ENCODE measurements at places on chromosomes 7 and 10.

GRCh38 chr7:117730390-117730789 lies 142.9 kb downstream of the CTTNBP2 start:
- no peak for DNase-seq

- DNase-seq, result no peak
Measured at GRCh38 chr7:23230641-23231101, 15.9 kb upstream of the GPNMB start.

- DNase-seq, result no peak
Measured at GRCh38 chr7:66627881-66628360, 760 bp upstream of the KCTD7 start.

GRCh38 chr10:36200577-36200976 lies 558.5 kb upstream of the FZD8 start:
- DNase-seq, result no peak

DNA sequence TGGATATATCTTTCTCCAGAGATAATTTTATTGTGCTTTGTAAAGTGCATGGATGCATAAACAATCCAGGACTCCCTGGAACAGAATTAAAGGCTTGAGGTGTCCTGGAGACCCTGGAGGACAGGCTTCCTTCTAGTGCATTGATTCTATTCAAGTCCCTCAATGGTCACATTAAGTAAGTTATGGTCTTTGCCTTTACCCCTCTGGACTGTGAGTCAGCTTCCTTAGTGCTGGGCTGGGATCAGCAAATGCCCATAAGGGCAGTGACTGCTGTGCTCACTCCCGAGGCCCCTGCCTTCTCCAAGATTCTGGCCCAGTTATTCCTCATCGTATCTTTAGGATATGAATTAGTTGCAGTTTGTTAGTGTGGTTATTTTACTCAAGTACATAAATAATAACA lies 178.7 kb upstream of the PRSS58 start:
- DNase-seq, result no peak

GRCh38 chr10:23311034-23311433 lies 33.6 kb downstream of the C10orf67 start:
- no peak for DNase-seq

GRCh38 chr7:128104108-128104742 lies 73.0 kb upstream of the LRRC4 start:
- DNase-seq, result no peak

GRCh38 chr7:2060701-2061100 lies 172.0 kb downstream of the MAD1L1 start:
- DNase-seq, result no peak

DNA sequence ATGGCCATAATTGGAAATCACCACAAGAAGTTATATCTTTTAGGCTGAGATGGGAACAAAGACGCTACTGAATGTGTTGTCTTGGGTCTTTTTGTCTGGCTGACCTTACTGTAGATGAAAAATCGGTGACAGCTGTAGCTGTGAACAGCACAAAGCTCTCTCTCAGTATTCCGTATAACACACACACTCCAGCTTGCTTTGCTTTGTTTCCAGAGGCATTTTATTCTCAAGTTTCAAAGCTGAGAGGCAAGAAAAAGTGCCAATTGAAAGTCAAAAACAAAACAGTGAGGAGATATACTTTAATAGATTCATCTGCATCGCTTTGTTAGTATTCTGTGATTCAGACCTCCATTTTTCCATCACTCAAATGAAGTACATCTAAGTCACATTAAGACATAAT lies 39.6 kb upstream of the CABCOCO1 start:
- no peak for DNase-seq

DNA sequence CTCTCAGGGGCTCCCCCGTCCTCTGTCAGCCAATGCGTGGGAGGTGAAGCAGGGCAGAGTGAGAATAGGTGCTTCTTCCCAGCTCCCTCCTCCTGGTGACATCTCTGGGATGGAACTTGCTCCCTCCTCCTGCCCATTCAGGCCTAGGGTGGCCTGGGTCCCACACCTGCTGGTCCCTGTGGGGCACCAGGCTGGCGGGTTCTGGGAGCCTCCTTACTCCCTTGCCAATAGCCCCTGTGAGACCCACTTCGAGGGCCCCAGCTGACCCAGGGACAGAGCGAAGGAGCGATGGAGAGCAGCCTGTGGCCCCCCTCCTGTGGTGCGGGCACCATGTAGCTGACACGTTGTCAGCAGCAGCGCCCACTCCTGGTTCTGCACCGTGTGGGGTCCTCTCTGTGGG lies 512.6 kb downstream of the GLRX3 start:
- no peak for DNase-seq

- DNase-seq, result no peak
Measured at GRCh38 chr7:112749775-112750174, 40.4 kb downstream of the TMEM168 start.

- no peak for DNase-seq
Measured at GRCh38 chr7:36977878-36978277, 253.6 kb upstream of the AOAH start.

GRCh38 chr10:62384447-62385081 lies 10.4 kb downstream of the ZNF365 start:
- DNase-seq, result no peak

DNA sequence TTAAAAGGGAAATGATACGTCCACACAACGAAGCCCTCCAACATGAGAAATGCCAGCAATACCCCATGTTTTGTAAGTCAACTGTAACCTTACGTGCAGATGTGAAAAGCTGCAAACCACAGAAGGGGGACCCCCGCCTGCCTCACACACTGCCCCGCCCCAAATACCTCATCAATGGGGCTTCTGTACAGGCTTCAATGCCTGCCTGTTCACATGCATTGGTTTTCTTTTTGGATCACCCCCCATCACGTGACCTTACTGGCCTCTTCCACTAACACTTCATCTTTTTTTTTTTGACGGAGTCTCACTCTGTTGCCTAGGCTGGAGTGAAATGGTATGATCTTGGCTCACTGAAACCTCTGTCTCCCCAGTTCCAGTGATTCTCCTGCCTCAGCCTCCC lies 224.0 kb downstream of the TNS3 start:
- DNase-seq, result no peak

- DNase-seq, result no peak
Measured at GRCh38 chr7:72025381-72025960, 386.7 kb downstream of the CALN1 start.

- no peak for DNase-seq
Measured at GRCh38 chr7:1695800-1696454, 25.9 kb downstream of the ELFN1 start.

- no peak for DNase-seq
Measured at GRCh38 chr10:33042565-33042964, 84.5 kb upstream of the ITGB1 start.

GRCh38 chr7:27250557-27251070 lies 8.0 kb downstream of the EVX1 start:
- no peak for DNase-seq

- no peak for DNase-seq
Measured at GRCh38 chr7:151491859-151492258, 27.8 kb downstream of the RHEB start.

- no peak for DNase-seq
Measured at GRCh38 chr10:17226891-17227303, 1.1 kb upstream of the VIM start.

DNA sequence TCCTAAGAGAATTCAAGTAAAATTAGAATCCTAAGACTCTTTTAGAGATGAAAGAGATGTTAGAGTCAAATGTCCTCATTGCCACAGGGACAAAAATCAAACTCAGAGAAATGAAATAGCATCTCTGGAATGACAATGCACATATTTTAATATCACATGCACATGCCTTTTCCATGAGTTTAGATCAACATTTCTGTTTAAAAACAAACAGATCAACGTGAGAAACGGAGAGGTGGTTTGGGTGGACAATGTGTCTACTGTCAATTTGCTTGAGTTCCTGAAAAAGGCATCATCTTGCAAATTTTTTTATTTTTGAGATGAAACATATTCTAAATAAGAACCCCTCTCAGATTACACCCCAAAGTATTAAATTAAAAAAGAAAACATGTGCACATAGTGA lies 130.0 kb downstream of the CHRM2 start:
- DNase-seq, result no peak

DNA sequence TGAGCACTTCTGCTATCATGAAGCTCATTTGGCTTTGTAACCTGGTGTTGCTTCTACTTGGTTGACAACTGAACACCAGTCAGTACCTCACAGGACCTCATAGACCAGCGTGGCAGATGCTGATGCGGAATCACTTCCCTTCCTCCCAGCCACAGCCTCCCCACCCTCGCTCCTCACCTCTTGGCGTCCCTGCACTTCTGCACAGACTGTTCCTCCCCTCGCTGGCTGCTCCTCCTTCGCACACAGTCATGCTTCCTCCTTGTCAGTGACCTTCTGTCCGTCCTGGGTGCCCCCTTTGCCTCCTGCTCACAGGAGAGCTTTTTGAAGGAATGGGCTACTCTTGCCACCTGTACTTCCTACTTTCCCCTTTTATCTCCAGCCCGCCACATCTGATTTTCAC lies 61.4 kb upstream of the CTBP2 start:
- DNase-seq, result no peak

DNA sequence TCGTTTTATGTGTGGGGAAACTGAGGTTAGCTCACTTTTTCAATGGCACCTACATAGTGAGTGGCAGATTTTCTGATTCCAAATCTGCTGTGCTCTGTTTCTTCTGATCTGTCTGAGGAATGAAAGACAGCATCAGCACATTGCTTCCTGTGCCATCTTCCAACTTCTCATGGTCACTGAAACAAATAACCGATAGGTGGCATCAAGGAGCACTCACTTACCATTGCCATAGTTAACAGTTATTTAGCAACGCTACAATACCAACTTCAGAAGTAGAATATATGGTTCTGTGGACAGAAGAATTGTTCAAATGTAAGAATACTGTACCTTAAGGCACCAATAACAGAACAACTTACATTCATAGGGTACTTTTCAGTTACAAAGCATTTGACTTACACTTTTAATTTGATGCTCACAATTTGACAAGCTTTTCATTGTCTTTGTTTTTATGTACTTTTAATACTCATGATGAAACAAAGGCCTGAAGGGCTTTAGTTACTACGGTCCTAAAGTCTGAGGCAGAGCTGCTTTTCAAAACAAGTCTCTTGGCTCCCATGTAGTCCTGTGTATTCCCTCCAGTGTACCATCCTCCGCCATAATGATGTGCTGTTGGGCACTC lies 228.9 kb upstream of the TCF7L2 start:
- peak; percentile 23 for DNase-seq

- DNase-seq, result no peak
Measured at GRCh38 chr7:72152161-72153131, 259.7 kb downstream of the CALN1 start.

DNA sequence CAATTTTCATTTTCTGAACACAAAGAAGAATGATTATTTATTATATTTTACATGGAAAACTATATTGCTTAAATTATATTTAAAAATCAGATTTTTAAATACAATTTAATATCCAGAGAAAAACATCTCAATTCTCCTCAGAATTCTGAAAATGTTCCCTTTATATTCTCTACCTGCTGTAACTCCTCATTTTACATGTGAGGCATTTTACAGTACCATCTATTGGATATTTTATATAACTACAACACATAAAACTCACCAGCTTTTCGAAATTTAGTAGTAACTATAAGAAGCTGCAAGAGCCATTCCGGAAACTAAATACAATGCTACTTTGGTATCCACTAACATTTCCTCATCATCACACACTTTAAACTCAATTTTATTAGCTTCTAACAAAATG lies 264.6 kb downstream of the DGKB start:
- DNase-seq, result no peak

DNA sequence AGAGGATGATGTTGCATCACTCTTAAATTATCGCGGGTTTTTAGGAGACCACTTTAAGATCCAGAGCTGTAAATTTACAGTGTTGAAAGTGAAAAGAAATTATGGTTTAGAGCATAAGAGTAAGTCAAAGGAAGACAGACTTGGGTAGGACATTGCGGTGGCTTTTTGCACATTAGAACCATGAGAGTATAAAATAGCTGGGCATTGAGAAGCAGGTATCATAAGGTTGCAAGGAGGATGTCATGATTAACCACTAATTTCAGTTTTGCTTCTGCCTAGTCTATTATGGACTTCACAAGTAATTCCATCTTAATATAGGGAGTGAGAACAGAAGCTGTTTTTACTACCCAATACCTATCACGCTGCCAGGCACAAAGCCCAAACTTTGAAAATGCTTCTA lies 57.7 kb downstream of the CALCR start:
- no peak for DNase-seq

GRCh38 chr10:124529661-124530214 lies 68.1 kb downstream of the LHPP start:
- DNase-seq, result no peak

DNA sequence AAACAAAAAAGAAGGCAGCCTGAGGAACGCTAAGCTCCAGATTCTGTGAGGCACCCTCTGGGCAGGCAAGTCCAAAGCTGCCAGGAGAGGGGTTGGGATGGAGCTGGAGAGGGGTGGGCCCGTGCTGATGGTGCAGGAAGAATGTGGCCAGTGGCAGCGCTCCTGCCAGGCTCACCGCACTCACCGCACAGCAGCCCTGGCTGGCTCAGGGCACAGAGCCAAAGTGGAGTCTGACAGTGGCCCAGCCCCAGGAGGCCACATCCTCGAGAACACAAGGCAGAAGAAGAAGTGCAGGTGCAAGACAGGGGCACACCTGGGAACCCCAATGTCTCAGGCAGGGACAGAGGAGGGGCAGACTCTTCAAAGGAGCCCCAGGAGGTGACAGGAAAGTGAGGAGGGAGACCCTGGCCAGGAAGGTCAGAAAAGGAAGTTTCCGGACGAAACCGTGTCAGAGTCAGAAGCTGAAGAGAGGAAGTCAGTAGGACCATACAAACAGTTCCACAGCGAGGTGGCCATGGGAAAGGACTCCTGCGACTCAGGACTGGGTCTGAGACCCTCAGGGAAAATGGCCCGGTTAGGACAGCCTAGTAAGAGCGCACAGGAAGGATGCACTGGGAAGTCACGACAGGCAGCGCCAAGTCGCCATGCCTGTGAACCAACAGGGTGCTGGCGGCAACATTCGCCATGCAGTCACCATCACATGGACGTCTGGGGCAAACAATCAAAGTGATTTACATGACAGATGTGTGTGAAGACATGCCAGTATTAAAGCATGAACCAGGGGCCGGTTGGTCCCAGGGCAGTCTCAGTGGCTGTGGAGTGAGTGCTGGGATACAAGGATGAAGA lies 54.4 kb downstream of the COBL start:
- DNase-seq, result no peak
